ENCODE measurements at places on chromosomes 5 and 9.

DNA sequence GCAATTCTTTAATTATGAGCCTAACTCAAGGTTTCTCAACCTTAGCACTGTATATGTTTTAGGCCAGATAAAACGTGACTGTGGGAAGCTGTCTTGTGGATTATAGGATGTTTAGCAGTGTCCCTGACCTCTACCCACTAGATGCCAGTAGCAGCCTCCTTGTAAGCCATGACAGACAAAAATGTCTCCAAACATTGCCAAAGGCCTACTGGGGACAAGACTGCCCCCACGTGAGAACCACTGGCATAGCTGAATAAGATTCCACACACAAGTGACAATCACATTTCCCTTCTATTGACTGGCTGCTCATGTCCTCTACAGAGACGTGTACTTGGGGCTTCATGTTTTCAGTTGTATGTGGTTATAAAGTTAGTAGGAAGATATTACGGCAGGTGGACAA, 55.4 kb downstream of the GOLM1 start:
- DNase-seq, result no peak

GRCh38 chr5:52043137-52043536, 659.9 kb downstream of the ISL1 start:
- no peak for DNase-seq

DNA sequence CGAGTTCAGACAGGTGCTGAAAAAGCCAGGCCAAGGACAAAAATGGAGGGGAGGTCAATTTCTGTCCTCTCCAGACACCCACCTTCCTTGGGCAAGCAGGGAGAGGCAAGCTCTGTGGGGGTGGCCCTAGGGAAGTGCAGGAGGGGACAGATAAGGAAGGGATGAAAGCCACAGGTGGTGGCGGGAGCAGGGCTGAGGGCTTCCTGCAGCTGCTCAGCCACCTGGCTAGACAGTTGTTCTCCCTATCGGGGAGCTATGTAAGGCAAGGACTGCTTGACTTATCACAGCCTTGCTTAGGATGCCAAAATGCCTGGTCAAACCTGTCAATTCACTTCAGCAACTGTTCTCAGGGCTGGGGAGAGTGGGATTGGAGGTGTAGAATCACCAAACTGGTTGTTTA, 266.1 kb downstream of the ZSWIM6 start:
- DNase-seq, result no peak

- DNase-seq, result no peak
Observed at GRCh38 chr9:118305331-118305730, 601.1 kb downstream of the TLR4 start.

DNA sequence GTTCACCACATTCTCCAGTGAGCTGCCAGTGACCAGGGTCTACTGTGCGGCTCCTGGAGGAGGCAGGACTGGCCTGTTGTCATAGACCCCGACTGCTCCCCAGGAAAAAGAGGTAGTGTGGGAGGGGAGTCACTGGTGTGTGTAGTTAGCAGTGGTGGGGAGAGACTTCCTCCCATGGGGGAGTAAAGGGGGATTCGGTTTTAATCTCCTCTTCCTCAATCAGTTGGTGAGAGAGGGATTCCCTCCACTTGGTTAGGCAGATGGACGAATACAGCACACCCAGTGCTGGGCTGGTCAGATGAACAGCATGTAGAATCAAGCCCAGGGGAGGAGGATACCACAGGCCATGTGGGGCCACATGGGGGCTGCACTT, 207.6 kb upstream of the S1PR3 start:
- no peak for DNase-seq

GRCh38 chr9:69157751-69158466, 16.2 kb upstream of the TJP2 start:
- DNase-seq, result no peak

GRCh38 chr9:3962971-3963642, 336.8 kb downstream of the GLIS3 start:
- peak; percentile 27 for DNase-seq

GRCh38 chr9:72356041-72356582, 8.9 kb downstream of the ZFAND5 start:
- DNase-seq, result peak; percentile 76

GRCh38 chr5:103439007-103439406, 123.6 kb downstream of the NUDT12 start:
- DNase-seq, result no peak

DNA sequence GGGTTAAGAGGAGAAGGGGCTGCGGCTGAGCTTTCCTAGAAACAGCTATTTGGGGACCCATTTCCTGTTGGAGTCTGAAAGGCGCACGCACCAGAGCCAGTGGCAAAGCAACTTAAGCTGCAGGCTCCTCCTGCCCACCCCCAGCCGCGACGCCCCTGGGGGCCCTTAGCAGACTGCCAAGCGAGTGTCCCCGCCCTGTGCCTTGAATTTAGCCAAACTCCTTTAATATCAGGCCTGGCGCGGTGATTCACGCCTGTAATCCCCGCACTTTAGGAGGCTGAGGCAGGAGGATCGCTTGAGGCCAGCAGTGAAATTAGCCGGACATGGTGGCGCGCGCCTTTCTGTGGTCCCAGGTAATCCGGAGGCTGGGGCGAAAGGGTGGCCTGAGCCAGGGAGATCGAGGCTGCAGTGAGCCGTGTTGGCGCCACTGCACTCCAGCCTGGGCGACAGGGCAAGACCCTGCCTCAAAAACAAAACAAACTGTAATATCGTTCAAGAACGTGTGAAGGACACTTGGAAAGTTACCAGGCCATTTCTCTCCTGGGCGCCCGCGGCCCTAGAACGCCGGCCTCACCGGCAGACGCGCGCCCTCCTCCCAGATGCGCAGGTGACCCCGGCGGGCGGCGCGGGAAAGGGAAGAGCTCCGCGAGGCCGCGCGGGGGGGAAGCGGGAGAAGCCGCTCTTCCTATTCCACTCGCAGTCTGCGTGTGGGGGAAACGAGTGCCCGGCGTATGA, 1.0 kb upstream of the F2R start:
- DNase-seq, result no peak

GRCh38 chr5:45038366-45038987, 229.7 kb downstream of the MRPS30 start:
- peak; percentile 18 for DNase-seq

DNA sequence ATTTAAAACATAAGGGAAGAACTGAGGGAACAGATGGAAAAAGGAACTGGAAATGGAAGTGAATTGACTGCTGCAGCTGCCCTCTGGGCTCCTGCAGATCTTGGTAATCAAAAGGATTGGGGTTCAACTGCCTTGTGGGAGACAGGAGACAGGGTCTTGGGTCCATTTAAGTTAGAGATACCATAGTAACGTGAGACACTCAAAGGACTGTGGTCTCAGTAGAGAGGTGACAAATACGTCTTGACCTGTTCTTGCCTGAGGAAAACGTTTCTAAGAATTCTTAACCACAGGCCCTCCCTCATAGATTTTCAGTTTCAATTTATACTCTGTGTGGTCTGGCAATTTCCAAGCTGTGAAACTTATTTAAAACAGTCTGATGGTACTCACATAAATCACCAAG, 100.8 kb upstream of the DHFR start:
- DNase-seq, result no peak

- DNase-seq, result no peak
Observed at GRCh38 chr5:132487841-132488555, 2.6 kb downstream of the IRF1 start.

GRCh38 chr9:98570663-98571440, 137.9 kb downstream of the GABBR2 start:
- DNase-seq, result no peak

DNA sequence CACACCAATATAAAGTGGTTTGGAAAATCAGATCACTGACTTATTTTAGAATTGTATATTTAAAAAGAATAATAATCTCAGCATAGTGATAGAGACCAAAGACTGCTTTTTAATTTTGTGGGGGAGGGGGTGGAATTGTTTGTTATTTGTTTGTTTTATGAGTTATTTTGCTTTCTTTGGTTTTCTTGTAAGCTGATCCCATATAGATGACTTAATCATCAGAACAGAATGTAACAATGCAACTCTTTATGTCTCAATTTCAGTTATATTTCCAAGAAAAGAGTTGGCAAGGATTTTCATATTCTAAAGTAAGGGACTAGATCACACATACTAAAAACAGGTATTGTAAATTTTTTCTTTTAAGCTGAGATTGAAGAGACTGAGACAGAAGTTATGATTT, 984.9 kb downstream of the TLE4 start:
- no peak for DNase-seq

GRCh38 chr5:126794157-126794828, 17.4 kb downstream of the LMNB1 start:
- no peak for DNase-seq

- no peak for DNase-seq
Observed at GRCh38 chr9:127980060-127980705, 606 bp downstream of the EEIG1 start.

GRCh38 chr5:120093178-120093577, 370.9 kb upstream of the PRR16 start:
- no peak for DNase-seq

DNA sequence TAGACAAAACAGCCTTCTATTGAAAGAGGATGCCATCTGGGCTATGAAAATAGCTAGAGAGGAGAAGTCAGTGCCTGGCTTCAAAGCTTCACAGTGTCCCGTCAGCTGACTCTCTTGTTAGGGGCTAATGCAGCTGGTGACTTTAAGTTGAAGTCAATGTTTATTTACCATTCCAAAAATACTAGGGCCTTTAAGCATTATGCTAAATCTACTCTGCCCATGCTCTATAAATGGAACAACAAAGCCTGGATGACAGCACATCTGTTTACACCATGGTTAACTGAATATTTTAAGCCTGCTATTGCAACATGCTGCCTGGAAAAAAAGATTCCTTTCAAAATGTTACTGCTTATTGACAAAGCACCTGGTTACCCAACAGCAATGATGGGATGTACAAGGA, 309.1 kb downstream of the NTRK2 start:
- DNase-seq, result no peak

- peak; percentile 61 for DNase-seq
Observed at GRCh38 chr5:144549580-144549979, 378.9 kb downstream of the KCTD16 start.

DNA sequence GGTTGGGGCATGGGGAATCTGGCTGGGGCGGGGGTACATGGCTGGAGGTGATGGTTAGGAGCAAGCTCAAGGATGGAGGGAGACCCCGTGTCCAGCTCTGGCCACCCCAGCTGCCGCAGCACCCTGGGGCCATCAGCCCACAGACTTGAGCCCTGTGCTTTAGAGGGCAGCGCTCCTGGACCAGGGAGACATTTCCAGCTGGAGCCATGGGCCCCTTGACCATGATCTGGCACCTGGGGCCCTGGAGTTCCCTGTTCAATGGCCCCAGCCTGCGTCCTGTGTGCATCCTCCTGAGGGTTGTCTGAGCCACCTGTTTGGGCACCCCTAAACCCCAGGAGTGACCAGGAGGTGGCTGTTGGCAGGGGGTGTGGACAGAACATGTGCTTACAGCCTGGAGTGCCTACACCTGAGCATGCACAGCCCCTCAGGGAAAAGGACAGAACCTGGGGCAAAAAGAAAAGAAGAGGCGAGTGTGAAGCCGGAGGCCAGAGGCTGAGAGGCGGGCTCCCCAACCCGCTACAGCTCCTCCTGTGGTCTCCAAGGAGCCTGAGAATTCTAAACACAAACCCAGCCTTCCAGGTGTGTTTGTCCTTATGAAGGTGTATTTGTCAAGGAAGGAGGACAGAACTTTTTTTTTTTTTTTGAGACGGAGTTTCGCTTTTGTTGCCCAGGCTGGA, 126.7 kb downstream of the C9orf50 start:
- DNase-seq, result no peak

GRCh38 chr5:173581408-173582215, 34.8 kb downstream of the BOD1 start:
- peak; percentile 23 for DNase-seq

GRCh38 chr9:116958881-116959280, 271.8 kb downstream of the TRIM32 start:
- DNase-seq, result no peak

- DNase-seq, result no peak
Observed at GRCh38 chr9:93577078-93577974, 942 bp downstream of the PHF2 start.

GRCh38 chr5:139088024-139088423, 110.1 kb downstream of the SIL1 start:
- DNase-seq, result no peak

DNA sequence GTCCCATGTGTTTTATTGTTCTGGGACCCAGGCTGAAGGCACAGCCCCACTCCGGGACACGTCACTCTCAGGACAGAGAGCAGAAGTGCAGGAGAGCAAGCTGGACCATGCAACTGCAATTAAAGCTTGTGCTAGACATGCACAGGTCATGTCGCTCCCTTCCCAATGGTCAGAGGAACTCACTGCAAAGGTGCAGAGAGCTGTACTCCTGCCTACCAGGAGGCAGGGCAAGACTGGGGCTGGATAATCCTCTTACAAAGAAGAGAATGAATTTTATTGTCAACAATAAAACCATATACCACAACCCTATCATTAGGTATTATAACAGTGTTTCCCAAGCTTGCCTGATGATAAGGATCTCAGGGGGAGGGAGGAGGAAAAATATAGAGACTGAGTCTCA, 74.0 kb upstream of the NEK6 start:
- no peak for DNase-seq

DNA sequence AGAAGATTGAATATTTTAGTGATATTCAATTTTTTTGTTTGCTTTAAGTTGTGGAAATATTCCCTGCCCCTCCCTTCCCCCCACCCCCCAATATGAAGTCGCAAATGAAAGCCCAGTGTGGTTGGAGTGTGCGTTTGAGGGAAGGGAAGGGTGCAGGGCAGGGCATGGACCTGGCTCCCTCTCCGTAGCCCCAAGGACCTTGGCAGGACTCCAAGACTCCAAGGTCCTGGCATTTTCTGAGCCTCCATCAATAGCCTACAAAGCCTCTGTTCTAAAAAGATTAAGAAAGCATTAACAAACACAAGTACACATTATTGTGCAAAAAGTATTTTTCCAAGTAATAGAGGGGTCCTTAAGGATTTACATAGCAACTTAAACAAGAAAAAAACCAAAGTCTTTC, 38.8 kb upstream of the PTPN3 start:
- no peak for DNase-seq

- no peak for DNase-seq
Observed at GRCh38 chr5:98341038-98342032, 432.1 kb upstream of the RGMB start.

- DNase-seq, result no peak
Observed at GRCh38 chr5:36478646-36479317, 127.6 kb upstream of the SLC1A3 start.

- DNase-seq, result no peak
Observed at GRCh38 chr9:278651-279050, 64.0 kb downstream of the DOCK8 start.

- peak; percentile 96 for DNase-seq
Observed at GRCh38 chr5:171420431-171421241, 1.2 kb downstream of the FGF18 start.

DNA sequence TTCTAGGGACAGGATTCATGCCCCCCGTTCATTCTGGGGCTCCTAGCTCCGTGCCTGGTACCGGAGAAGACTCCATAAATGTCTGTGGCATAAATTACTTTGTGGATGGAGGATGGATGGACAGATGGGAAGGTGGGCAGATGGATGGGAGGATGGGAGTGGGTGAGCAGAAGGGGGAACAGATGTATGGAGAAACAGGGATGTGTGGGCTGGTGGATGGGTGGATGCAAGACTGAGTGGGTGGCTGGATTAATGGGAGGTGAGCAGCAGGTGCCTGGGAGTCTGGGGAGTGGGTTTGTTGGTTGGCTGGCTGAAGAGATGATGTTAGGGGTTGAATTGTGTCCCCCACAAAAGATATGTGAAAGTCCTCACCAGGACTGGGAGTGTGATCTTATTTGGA, 43.5 kb downstream of the SARDH start:
- no peak for DNase-seq

- DNase-seq, result no peak
Observed at GRCh38 chr5:87170799-87171198, 96.9 kb upstream of the RASA1 start.

- peak; percentile 43 for DNase-seq
Observed at GRCh38 chr5:159101685-159102084, 2.0 kb upstream of the EBF1 start.

GRCh38 chr5:102531506-102531905, 32.7 kb upstream of the SLCO6A1 start:
- DNase-seq, result peak; percentile 22

All from muscle of arm (tissue), 14 donors.